ENCODE measurements at places on chromosomes 1 and 21. TPM values are rescaled to one million over a fixed set of nuclear protein-coding genes. Genes with fewer than 3 reads are reported as not detected.

- no peak for DNase-seq
Observed at GRCh38 chr1:203296460-203297073, 8.8 kb upstream of the BTG2 start.

GRCh38 chr1:220982686-220983085 is 103.4 kb downstream of the HLX start:
- no peak for DNase-seq

GRCh38 chr21:42258885-42259407 is 40.0 kb downstream of the ABCG1 start:
- no peak for DNase-seq

DNA sequence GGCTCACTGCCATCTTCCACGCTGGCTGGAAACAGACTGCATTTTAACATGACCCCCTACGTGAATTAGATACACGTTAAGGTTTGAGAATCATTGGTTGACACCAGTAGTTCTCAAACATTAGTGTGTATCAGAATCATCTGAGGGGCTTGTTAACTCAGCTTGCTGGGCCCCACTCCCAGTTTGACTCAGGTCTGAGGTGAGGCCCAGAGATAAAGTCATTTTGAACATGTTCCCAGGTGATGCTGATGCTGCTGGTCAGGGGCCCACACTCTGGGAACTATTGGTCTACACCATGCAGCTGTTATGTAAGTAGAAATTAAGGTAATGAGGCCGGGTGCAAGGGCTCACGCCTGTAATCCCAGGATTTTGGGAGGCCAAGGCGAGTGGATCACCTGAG is 1.3 kb downstream of the LSM10 start:
- no peak for DNase-seq

GRCh38 chr1:169196161-169196560 is 89.7 kb downstream of the ATP1B1 start:
- no peak for DNase-seq

GRCh38 chr1:26410706-26411623 is at the start of gene LIN28A:
LIN28A (plus strand) TSS chr1:26410817; CDS start chr1:26410892, 75 bp downstream.
- no peak for DNase-seq

DNA sequence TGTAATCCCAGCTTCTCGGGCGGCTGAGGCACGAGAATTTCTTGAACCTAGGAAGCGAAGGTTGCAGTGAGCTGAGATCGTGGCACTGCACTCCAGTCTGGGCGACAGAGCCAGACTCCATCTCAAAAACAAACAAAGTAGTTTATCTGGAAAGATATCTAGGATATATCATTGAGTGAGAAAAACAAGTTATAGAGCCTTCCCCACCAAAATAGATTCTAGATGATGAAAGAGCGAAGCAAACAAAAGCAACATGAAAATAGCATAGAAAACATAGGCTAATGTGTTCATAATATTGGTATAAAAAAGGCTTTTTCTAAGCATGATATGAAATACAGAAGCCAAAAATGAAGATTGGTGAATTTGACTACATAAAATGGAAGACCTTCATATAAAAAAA is 52.1 kb downstream of the ZFYVE9 start:
- DNase-seq = no peak

GRCh38 chr1:111441573-111442192 is 7.4 kb downstream of the WDR77 start:
- no peak for DNase-seq

DNA sequence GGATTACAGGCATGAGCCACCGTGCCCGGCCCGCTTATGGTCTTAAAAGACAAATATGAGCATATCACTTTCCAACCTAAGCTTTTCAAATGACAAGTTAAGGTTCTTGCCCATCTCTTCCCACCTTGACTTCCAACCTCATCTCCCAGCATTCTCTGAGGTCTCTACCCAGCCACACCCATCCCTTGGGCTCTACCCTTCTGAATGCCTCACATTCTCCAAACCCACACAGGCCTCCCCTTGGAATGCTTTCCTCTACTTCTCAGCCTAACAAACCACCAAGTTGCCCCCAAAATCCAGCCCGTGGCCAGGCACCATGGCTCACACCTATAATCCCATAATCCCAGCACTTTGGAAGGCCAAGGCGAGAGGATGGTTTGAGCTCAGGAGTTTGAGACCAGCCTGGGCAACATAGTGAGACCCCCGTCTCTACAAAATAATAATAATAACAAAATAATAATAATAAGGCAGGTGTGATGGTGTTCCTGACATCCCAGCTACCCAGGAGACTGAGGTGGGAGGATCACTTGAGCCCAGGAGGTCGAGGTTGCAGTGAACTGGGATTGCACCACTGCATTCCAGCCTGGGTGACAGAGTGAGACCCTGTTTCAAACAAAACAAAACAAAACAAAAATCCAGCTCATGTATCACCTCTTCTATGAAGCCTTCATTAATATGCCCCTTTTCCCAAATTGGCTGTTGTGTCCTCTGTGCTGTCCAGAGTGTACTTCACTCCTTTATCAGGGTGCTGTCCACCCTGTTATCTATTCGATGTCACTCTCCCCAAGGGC is 11.2 kb downstream of the DCST2 start:
- DNase-seq = no peak

GRCh38 chr1:79042539-79042938 is 36.0 kb upstream of the ADGRL4 start:
- DNase-seq = no peak

GRCh38 chr1:48228156-48228555 is 5.6 kb downstream of the SLC5A9 start:
- DNase-seq = no peak

DNA sequence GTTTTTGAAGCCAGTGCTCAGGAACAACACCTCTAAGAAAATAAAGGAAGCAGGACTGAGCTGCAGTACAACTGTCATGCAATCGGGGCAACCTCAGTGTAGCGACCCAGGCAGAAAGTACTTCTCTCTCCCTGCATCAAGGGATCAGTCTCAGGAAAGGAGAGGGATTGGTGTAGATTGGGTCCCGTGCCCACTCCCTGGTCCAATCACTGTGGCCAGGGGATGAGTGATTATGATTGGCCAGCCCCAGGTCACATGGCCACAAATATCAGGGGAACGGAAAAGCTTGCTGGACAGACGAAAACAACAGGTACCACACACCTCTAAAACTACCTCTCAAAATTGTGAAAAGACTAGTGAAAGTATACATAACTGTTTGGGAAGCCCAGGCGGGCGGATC is 136.2 kb upstream of the F3 start:
- no peak for DNase-seq

- DNase-seq = no peak
Observed at GRCh38 chr1:201022820-201023516, 546 bp downstream of the KIF21B start.

GRCh38 chr1:228456252-228457016 is 30.7 kb upstream of the RNF187 start:
- no peak for DNase-seq

DNA sequence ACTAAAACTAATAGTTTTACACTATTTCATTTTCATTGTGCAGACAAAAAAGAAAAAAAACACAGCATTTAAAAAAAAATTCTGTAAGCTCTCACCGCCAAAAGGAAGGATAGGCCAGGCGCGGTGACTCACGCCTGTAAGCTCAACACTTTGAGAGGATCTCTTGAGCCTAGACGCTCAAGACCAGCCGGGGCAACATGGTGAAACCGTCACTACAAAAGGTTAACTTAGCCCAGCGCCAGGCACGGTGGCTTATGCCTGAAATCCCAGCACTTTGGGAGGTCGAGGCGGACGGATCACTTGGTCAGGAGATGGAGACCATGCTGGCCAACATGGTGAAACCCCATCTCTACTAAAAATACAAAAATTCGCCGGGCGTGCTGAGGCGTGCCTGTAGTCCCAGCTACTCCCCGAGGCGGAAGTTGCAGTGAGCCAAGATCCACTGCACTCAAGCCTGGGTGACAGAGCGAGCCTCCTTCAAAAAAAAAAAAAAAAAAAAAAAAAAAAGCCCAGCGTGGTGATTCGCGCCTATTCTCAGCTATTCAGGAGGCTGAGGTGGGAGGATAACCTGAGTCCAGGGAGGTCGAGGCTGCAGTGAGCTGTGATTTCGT is 14.3 kb upstream of the SPEN start:
- no peak for DNase-seq

DNA sequence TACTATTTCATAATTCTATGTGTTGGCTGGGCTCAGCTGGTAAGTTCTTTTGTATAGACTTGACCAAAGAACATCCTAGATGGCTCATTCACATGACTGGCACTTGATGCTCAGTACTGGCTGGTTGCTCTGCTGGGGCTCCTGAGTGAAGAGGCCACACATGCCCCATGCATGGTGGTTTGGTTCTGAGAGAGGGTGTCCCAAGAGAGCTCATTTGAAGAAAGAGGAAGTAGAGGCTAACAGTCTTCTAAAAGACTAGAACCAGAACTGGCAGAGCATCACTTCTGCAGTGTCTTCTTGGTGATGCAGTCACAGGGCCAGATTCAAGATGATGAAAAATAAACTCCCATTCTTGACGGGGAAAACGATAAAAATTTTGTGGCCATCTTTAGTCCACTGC is 5.2 kb upstream of the BACH1 start:
- no peak for DNase-seq

- DNase-seq = no peak
Observed at GRCh38 chr1:85445906-85446305, 19.1 kb downstream of the DDAH1 start.

DNA sequence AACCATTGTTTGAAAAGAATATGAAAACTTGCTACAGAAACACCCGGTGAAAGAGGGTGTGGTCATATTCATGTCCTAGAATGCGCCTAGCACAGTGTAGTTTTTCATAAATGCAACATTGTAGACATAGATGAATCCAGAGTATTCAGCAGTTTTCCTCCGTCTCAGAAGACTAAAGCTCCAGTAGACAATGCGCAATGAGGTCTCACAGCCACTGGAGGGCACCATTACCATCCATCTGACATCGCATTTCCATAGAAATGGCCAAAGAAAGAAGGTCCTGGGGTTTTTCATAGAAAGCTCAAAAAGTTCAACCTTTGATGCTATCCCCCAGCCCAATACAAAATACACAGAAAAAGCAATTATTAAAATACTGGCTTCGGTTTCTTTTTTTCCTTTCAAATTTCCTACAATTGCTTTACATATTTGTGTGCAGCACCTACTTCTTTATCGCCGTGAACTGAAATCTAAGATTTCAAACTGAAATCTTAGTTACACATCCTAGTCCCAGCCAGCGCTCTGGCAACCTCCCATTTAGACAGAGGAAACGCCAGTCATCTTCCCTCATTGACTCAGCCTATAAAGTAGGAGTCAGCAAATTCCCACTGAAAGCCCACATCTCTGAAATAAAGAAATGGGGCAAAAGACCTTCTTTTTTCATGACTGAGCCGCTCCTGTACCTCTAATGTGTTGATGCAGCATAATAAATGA is 3.9 kb upstream of the CD58 start:
- peak; percentile 72 for DNase-seq

DNA sequence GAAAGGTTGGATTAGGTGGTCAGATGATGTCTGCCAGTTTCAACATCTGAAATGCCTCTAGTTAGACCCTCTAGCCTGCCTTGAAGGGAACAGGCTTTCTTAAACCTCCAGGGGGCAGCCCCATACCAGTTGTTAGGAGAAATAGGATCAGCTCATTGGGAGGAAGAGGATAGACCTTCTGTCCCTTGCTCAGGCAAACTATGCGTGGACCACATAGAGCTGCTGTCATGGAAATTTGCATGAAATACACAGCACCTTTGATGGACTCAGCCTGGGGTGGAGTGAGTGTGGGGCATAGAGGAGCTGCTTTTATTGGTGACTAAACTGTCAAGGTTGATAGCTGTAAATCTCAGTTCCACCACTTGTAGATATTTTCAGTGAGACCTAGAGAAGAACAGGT is 38.4 kb upstream of the SPAG17 start:
- DNase-seq = peak; percentile 31

GRCh38 chr21:45763506-45763905 is 120.0 kb downstream of the PCBP3 start:
- no peak for DNase-seq

- DNase-seq = no peak
Observed at GRCh38 chr1:39663559-39663958, 8.3 kb downstream of the NT5C1A start.

KDF1 gene
- polyA plus RNA-seq = 10.3 TPM

LCE2B gene
- polyA plus RNA-seq = not detected

FAM43B gene
- 0.79 TPM for polyA plus RNA-seq

CNKSR1 gene
- 20.0 TPM for polyA plus RNA-seq

VANGL2 gene
- 35.0 TPM for polyA plus RNA-seq

TPTE gene
- polyA plus RNA-seq = not detected

NCMAP gene
- 0.39 TPM for polyA plus RNA-seq

MANEAL gene
- 2.8 TPM for polyA plus RNA-seq

TNFRSF4 gene
- 2.4 TPM for polyA plus RNA-seq

NPR1 gene
- polyA plus RNA-seq = 73.8 TPM

BTBD8 gene
- polyA plus RNA-seq = 5.1 TPM

LENEP gene
- polyA plus RNA-seq = 1.6 TPM

EDARADD gene
- 6.9 TPM for polyA plus RNA-seq

GBP7 gene
- not detected for polyA plus RNA-seq

ACTL8 gene
- not detected for polyA plus RNA-seq

DRAXIN gene
- 1.2 TPM for polyA plus RNA-seq

ISG15 gene
- 15.5 TPM for polyA plus RNA-seq

S100A16 gene
- 91.9 TPM for polyA plus RNA-seq

THEM5 gene
- polyA plus RNA-seq = 0.37 TPM

C21orf58 gene
- 21.1 TPM for polyA plus RNA-seq

Data from renal cortex interstitium (tissue), 15 donors.